ENCODE measurements at places on chromosomes 1 and 21. TPM values are rescaled to one million over a fixed set of nuclear protein-coding genes. Genes with fewer than 3 reads are reported as not detected.

Gene ADGRB2
- 12.5 TPM for total RNA-seq

DNA sequence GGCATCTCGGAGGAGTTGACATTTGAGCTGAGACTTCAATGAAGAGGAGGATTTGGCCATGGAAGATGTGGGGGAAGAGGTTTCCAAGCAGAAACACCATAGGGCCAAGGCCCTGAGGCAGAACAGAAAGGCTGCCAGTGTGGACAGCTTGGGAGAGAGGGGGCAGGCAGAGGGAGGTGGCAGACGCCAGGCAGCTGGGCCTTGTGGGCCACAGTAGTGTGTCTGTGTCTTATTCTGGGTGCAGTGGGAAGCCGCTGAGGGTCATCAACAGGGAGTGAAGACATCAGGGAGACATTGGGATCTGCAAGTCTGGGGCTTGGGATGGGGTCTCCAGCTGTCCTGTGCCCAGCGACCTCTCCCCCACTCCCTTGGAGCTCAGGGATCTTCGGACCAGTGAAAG is 96.8 kb downstream of the LACTBL1 start:
- no peak for DNase-seq

DNA sequence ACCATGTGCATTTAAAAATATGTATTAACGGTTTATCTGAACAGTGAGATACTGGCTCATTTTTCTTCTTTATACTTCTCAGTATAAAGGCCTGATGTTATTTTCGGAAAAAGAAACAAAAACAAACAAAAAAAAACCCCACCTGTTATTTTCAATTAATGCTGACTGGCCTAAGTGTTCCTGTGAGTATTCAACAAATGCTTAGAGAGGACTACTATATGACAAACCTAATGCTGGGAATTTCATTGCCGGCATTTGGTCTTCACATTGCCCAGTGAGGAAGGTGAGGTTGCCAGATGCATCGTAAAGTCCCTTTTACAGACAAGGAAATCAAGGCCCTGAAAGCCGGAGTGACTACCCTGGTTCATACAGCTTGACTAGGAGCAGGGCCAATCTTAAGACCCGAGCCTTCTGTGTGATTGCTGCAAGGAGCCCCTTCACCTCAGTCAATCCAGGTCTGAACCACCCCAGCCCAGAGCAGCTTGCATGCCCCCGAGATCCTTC is 599 bp downstream of the MRPL24 start:
- DNase-seq: no peak

DNA sequence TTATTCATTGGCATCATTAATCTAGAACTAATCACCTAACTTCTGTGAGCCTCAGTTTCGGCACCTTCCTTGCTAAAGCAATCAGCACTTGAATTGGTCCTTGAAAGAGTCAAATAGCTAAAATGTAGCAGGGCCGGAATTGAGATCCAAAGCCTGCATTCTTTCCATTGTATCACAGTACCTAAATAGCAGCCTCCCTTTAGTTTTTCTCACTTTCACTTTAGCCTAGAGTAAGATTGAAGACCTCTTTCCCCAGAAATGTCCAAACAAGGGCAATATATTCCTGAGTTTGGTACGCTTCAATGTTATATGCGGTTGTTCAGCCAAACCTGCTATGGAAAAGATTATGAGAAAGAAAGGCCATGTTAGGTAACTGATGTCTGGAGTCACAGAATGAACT is 121.9 kb upstream of the BMP8A start:
- peak; percentile 34 for DNase-seq

GRCh38 chr1:119790451-119791198 is 20.6 kb downstream of the REG4 start:
- DNase-seq: no peak

GRCh38 chr1:65211331-65211730 is 63.3 kb downstream of the AK4 start:
- DNase-seq: no peak

- DNase-seq: no peak
These were observed 6.7 kb upstream of the TNFRSF8 start for GRCh38 chr1:12056331-12056841.

DNA sequence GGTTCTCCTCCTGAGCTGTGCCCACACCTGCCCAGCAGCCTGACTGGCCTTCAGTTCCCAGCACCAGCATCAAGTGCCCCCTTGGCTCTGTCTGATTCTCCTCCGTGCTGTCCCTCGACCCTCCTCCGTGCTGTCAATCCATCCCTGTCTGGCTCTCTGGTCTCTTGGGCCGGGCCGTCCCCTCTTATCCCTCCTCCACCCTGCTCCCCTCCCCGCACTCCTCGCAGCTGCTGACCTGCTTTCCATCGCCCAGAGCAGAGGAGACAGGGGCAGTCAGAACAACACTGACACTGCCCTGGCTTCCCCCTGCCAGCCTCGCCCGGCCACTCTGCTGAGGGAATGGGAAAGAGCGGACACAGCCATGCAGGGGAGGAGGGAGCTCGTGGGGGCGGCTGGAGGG is 267.4 kb downstream of the CAMTA1 start:
- no peak for DNase-seq

Measured in muscle of leg (tissue), 16 donors.